ENCODE measurements at places on chromosomes 3 and 15.

DNA sequence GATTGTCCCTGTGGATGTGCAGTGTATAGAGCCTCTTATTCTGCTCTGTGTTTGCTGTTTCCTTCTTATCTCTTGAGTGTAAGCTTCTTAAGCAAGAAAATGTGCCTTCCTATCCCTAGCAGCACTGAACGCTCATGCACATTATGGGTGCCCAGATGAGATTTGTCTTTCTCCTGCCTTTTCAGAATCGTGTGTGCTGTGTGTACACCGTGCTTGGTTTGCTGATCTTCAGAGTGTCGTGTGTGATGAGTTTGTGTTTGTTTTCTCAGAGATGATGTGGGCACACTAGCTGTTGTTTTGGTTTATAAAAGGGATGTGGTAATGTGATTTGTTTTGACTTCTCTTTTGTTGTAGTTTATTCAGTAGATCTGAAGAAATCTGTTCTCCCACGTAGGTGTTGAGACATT, 19.7 kb downstream of the GPR171 start:
- DNase-seq, result no peak

DNA sequence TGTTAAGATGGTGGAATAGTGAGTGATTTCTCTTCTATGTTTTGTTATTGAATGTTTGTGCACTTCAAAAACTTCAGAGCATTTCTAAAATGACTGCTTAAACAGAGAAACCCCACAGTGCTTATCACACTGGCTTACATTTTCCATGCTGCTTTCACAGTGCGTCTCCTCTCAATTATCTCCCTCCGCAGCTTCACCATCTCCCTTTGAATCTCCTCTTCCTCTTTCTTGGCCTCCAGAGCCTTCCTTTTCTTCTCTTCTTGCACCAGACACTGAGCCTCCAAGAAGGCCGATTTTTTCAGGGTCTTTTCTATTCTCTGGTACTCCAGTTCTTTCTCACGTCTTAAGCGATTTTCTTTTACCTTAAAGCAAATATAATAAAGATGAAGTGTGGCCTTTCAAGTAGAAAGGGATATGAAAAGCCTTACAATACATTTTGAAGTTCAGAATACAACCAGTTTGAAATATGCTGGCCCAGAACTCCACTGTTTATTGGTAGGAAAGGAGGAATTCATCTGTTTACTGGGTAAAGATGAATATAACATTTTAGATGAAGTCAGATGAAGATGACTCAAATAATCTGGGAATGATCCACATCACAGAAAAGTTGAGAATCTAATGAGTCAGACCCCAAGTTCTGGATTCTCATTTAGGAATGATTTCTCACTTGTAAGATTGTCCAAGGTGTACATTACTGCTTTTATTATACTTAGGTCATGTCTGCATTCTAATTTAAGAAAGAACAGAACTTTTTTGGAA, 21.4 kb downstream of the CCDC191 start:
- no peak for DNase-seq

DNA sequence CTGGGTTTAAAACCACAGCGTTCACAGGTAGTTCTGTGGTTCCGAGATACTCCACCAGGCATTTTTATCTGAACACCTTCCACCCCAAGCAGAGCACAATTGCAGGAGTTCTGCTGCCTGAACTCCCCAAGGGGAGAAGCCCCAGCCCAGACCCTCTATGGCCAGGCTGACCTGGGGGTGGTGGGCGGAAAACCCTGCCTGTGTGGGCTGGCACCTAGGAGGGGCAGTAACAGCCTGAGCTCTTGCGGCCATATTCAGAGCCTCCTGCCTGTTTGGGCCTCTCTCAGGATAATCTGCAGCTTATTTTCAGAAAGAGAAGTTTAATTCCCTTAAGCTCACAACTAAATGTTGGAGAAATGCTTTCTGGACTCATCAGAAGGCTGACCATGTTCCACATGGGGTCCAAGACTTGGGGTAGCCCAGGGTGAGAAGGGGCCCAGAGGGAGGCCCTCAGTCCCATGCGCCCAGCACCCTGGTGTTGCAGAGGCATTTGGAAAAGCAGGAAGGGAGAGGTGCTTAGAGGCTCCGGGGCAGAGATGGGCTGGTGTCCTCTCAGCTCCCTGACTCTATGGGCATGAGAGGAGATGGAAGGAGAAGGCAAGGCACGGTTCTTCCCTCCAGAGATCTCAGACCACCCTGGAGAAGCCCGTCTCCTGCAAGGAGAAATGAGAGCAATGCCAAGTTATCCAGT, 195.6 kb upstream of the TPM1 start:
- DNase-seq, result no peak

GRCh38 chr3:194316918-194317317, 34.2 kb downstream of the CPN2 start:
- DNase-seq, result no peak

- no peak for DNase-seq
Measured at GRCh38 chr3:38992117-38992760, 59.5 kb downstream of the SCN11A start.

GRCh38 chr3:50169858-50170257, 14.7 kb downstream of the SEMA3F start:
- DNase-seq, result no peak

DNA sequence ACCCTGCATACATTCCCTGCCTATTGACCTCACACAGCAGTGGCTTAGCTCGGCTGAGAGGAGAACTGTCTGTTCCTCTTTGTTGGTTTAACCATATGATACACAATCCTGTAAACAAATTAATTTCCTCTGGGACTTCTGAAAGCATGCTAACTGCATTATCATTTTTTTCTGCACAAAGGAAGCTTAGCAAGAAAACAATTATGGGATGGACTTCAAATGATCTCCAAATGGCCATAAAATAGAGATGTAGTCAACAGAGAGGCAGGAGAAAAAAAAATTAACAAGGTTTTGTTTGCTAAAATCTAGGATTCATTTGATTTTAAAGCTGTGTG, 14.4 kb upstream of the TMC3 start:
- no peak for DNase-seq
